ENCODE measurements at places on chromosomes 6 and 20.
A peak's percentile ranks its signal among the peaks of the same experiment; 100 is the strongest.

DNA sequence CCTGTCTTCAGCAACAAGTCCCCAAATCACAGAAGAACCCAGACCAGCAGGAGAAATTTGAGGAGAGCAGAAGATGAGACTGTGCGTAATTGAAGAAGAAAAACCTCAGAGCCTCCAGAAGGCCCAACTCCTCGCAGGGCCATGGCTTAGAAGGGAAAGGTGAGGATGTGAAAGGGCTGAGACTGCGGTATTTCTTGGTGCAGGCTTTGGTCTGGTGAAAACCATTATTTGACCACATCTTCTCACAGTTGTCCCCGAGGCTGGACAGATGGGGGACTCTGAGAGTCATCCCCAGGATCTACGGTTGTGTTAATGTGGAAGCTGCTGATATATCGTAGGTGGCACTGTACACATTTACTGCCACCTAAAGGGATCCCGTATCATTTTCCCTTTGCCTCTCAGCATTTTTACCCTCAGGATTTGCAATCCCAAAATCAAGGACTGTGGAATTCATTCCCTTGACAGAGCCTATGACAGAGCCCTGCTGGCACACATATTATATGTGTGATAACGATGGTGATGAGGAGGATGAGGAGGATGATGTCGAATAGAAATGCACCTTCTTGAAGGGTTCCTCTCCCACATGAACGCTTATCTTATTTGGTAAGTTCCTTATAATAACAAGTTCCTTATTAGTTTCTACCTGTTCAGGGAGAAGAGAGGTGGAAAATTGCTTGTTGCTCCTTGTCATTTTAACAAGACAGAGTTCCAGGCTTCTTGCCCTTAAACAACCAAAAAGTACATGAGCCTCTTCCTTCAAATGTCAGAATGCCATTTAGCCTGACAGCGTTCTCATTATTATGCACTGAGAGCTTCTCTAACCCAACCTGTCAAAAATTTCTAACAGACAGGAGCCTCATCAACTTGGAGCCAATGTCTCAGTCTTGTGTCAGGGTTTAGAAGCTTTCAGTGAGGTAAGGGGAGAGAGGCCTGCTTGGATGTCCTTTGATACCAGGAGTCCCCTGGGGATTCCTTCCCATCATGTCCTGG is 135.8 kb downstream of the PXDC1 start:
- DNase-seq: no peak

- peak; percentile 47 for DNase-seq
Measured at GRCh38 chr6:21593927-21594415, 420 bp downstream of the SOX4 start.

- no peak for DNase-seq
Measured at GRCh38 chr20:11844691-11845090, 73.0 kb upstream of the BTBD3 start.

DNA sequence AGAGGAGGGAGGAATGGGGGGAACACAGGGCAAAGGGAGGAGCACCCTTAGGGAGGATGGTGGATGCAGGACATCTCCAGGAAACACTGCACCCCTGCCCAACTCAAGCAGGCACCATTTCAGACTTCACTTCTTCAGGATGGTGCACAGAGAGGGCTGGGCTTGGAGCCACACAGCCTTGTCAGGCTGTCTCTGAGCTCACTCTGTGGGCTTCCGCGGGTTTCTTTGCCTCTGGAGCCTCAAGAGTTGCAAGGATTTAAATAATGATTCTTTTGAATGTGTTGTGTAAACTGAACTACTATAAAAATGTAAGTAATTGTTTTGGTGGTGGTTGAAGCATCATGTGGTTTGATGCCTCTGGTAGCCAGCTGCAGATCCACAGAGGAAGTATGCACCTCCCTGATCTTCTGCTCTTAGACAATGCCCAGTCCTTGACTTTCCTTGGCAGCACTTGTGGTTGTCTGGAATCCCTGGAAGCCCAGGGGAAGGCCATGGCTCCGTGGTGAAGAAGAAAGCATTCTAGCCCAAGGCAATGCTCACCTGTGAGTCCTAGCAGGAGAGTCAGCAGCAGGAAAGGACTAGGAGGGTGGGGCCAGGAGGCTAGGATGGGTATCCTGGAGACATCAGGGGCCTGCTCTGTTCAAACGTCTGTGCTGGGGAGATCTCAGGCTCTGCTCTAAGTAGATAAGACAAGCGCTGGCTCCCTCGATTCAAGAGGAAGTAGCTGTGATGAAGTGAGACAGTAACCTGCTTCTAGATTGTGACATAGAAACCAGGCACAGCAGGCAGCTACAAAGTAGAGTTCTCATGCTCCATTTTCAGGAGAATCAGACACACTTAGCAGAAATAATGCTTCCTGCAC is 50.2 kb upstream of the SIRPG start:
- peak; percentile 1 for DNase-seq

DNA sequence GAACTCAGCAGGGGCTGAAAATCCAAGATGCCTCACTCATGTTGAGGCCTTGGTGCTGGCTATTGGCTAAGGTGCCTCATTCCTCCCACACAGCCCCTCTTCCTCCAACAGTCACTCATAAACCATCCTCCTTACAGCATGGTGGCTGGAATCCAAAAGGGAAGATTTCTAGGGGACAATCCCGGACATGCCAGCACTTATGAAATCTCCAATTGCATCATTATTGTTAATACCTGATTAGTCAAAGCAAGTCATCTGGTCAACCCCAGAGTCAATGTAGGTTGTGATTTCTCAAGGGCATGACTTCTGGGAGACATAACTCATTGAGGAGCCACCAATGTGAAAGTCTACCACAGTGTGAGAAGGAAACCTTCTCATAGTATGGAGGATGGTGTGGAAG is 506.6 kb upstream of the NOX3 start:
- no peak for DNase-seq

- no peak for DNase-seq
Measured at GRCh38 chr6:423799-424345, 32.3 kb downstream of the IRF4 start.

DNA sequence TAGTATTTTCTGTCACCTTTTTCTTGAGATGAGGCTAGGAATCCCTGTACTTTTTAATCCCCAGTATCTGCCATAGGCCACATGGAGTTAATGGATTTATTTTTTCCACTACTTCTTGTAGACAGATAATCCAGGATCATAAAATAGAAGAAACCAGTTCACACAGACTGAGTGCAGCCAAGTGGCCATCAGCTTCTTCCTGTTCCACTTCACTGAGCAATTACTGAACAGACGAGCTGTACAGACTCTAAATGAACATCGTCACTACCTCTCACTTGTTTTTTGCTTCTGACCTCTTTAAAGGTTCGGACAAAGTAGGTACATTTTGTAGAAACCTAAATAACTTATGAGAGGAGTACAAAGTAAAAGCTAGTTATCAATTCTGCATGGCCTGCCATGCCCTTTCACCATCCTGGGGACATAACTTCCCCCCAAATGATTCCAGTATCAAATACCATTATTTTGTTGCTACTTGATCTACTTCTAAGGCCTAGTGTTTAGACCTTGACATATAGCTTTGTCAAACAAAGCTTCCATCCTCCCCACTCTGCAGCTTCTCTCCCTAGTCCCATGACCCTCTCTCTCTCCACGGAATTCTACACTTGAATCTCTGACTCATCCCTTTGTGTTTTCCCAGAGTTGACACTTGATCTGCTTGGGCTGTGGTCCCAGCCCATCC is 34.4 kb upstream of the ARHGAP18 start:
- no peak for DNase-seq

DNA sequence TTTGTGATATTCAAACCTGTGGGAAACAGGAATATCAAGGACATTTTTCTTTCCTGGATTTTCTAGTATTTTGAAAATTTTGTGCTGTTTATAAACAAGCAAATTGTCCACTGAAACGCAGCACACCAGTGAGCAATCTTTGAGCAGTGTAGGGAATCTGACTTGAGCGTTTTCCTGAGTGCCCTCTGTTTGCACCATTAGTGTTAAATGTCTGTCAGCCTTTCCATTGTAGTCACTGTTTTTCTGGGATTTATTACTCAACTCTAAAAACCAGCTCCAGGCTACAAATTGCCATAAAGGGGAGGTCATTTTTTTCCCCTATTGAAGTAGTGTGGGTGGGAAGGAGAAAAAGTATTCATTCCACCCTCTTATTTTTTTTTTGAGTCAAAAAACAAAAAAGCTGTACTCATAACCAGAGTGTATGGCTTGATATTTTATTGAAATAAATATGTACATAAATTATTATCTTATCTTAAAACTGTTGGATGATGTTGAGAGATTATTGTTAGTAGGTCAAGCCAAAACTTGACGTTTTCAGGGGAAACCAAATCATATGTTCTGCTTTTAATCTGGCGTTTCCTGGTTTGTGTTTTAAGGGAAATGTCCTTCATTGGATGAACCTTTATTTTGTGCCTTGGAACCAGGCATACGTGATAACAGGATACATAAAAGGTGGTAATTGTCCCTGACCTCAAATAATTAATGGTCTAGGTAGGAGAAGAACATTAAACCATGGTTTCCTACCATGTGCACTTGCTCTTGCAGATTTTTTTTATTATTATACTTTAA is 51.8 kb downstream of the TSHZ2 start:
- no peak for DNase-seq

DNA sequence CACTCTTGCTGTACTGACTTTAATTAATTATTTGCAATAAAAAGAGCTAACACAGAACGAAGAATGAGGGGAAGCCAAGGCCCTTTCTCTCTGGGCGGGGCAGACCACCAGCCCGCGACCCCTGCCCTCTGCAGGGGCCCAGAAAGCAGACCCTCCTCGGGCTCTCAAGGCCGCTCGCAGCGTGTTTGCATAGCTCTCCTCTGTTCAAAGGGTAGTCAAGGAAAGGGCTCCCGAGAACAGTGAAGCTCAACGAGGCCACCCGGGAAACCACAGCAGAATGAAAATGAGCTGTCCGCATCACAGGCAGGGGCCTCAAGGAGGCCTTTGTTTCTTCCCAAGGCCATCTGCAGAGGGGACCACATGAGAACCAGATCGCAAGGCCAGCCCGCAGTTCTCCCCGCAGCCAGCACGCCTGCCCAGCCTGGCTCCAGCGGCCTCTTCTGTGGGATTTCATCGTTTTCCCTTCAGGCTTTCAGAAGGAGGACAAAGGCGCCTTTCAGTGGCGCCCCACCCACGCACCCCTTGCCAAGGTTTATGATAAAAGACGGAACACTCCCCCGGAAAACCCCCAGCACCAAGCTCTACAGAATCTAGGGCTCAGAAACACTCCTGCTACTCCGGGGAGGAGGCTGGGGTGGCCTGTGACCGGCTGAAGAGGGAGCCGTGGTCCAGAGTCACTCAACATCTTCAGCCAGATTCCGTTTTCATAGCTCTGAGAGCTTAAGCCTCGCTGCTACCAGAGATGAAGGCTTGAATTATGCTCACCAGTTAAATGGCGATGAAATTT is 25.3 kb downstream of the ACSS1 start:
- no peak for DNase-seq

DNA sequence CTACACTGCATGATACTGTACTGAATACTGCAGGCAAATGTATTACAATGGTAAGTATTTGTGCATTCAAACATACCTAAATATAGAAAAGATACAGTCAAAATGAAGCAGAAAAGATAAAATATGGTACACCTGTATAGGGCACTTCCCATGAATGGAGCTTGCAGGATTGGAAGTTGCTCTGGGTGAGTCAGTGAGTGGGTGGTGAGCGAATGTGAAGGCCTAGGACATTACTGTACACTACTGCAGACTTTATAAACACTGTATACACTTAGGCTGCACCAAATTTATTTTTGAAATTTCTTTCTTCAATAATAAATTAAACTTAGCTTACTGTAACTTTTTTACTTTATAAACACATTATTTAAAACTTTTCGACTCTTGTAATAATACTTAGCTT is 213.1 kb downstream of the ATXN1 start:
- DNase-seq: no peak

DNA sequence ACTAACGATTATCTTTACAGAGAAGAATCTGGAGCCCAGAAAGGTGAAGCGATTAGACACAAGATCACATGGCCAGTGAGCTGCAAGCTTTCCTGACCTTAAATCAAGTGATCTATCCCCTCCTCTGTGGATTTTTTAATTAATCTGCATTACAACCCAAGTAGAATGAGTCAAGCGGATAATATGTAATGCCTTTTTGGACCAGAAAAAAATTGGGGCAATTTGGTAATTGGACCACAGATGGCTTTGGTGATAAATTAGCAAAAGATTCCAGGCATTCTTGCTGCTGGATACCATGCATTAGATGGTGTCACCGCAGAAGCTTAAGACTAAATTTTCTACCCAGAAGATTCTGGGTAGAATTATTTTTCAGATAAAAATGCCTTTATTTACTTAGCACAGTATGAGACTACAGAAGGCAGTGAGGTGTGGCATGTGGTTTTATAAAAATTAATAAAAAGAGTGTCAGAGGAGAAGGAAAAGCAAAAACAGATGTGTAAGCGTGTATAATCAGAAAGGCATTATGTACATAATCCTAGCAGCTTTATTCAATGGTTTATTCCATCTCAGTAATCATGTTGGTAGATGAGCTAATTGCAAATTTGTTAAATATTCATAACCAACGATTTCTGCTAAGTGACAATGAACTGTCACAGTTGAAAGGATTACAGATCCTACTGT is 53.9 kb upstream of the PCSK2 start:
- no peak for DNase-seq

DNA sequence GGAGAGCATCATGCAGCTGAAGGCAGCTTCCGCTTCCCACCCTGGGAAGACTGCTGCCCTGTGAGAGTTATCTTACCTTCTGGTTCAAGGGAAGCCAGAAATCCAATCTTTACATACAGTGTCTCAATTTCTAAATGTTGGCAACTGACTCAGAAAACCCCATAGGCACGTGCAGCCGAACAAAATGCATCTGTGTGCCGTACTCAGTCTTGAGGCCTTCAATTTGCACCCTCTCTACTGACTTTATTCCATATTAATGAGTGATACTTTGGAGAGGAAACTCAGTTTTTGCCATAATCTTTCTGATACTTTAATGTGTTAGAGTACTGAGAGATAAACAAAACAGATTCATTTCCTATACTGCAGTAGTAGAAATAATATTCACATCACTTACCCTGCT is 172.5 kb upstream of the C6orf118 start:
- no peak for DNase-seq

- DNase-seq: no peak
Measured at GRCh38 chr6:11437824-11438459, 99.6 kb upstream of the TMEM170B start.

GRCh38 chr6:161954699-161955276 is 680.9 kb upstream of the AGPAT4 start:
- DNase-seq: no peak

DNA sequence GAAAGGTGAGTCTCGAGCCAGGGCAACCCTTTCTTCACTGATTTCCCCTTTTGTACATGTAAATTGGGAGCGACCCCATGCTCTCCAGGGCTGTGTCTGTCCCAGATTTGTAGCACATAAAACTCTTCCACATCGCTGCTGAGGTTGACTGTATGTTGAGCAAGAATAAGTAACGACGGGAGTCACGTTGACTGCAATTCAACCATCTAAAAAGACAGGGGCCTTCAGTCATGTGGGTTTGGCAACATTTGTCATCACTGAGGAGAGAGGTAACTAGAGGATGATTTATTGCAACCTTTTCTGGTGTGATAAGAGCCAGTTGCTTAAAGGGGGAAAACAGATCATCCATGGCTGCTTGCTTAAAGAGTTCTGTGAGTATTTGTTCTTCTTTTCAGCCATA is 159.4 kb upstream of the SULF2 start:
- no peak for DNase-seq

GRCh38 chr6:168301648-168302398 is 17.8 kb downstream of the DACT2 start:
- DNase-seq: no peak
